GM12878 (cell line): ENCODE measurements at places on chromosomes 11 and 22.

- no peak for DNase-seq
Observed at GRCh38 chr11:71245601-71246391, 6.6 kb downstream of the SHANK2 start.

- DNase-seq, result no peak
Observed at GRCh38 chr11:77038825-77039326, 4.7 kb downstream of the B3GNT6 start.

DNA sequence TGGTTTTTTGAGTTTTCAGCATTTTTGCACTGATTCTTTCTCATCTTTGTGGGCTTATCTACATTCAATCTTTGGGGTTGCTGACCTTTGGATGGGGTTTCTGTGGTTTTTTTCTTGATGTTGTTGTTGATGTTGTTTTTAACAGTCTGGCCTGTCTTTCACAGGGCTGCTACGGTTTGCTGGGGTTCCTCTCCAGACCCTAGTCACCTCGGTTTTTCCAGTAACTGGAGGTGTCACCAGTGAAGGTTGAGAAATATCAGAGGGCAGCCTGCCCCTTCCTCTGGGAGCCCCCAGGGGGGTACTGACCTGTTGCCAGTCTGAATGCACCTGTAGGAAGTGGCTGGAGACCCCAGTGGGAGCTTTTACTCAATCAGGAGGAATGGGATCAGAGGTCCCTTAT is 365.4 kb downstream of the JRKL start:
- no peak for DNase-seq

GRCh38 chr11:61067782-61068446 is 34.4 kb upstream of the CD5 start:
- DNase-seq, result no peak

DNA sequence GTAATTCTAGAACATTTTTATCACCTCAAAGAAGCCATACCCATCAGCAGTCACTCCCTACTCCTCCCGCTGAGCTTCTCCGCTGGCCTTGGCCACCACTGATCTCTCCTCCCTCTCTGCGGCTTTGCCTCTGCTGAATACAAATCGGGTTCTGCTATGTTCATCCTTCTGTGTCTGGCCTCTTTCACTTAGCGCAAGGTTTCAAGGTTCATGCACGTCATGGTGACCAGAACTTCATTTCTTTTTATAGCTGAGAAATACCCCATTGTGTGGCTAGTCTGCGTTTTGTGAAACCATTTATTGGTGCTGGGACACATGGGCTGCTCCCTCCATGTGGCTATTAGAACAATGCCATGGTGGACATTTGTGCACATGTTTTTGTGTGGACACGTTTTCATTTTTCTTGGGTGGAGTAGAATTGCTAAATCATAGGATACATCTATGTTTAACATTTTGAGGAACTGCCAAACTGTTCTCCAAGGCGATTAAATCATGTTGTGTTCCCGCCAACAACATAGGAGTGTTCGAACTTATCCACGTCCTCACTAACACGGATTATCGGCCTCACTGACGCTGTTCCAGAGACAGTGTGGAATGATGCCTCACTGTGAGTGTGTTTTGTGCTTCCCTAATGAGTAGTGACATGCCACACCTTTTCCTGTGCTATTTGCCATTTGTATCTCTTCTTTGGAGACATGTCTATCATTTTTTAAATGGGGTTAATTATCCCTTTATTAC is 24.2 kb upstream of the KRTAP5-6 start:
- no peak for DNase-seq

- no peak for DNase-seq
Observed at GRCh38 chr11:75145196-75145971, 5.5 kb upstream of the SLCO2B1 start.

GRCh38 chr11:4704790-4705334 is 278 bp downstream of the MMP26 start:
- no peak for DNase-seq

DNA sequence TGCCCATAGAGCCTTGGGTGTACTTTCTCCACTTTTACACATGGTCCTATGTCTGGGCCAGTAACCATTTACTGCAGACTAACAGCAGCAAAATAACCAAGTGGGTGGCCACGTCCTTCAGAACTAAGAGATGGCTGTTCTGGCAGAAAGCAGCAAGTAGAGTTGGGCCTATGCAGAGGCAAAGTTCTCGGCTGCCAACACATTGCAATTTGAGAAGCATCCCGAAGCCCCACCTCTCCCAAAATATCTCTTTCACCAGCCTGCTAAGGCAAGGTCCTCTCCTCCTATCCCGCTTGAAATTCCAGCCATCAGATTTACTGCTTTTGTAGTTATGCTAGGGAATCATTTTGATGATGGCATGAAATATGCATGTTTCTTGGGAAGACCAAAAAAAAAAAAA is 118.5 kb upstream of the APOA1 start:
- no peak for DNase-seq

DNA sequence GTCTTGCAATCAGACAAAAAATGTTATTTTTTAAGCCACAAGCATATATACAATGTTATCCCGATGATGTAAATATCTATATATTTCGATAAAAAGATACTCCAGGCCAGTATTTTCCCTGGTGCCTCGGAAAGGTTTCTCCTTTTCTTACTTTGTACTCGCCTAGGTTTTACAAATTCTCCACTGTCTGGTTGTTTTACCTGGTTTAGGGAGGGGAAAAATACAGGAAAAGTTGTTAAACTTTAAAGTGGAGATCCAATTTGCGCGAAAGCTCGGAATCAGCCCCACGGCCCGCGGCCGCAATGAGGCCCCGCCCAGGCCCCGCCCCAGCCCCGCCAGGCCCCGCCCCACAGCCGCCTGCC is 58.4 kb upstream of the WNT7B start:
- no peak for DNase-seq

DNA sequence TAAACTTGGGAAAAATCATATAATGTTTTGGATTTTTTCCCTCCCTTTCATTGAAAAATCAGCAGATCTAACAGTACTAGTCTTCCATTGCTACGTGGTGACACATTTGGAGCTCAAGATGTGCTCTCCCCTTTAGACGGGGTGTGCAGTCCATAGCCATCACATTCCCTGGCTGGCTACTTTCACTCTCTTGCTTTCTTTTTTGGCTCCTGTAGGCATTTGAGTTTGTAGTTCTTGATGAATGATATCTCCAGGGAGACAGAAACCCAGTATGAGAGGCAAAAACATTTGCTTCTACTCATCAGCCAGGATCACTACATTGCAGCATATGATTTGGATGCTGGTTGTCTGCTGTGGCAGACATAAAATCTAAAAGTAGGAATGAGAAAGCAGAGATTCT is 12.1 kb downstream of the CCDC81 start:
- no peak for DNase-seq

- DNase-seq, result no peak
Observed at GRCh38 chr11:130634961-130635473, 186.6 kb downstream of the ADAMTS15 start.

DNA sequence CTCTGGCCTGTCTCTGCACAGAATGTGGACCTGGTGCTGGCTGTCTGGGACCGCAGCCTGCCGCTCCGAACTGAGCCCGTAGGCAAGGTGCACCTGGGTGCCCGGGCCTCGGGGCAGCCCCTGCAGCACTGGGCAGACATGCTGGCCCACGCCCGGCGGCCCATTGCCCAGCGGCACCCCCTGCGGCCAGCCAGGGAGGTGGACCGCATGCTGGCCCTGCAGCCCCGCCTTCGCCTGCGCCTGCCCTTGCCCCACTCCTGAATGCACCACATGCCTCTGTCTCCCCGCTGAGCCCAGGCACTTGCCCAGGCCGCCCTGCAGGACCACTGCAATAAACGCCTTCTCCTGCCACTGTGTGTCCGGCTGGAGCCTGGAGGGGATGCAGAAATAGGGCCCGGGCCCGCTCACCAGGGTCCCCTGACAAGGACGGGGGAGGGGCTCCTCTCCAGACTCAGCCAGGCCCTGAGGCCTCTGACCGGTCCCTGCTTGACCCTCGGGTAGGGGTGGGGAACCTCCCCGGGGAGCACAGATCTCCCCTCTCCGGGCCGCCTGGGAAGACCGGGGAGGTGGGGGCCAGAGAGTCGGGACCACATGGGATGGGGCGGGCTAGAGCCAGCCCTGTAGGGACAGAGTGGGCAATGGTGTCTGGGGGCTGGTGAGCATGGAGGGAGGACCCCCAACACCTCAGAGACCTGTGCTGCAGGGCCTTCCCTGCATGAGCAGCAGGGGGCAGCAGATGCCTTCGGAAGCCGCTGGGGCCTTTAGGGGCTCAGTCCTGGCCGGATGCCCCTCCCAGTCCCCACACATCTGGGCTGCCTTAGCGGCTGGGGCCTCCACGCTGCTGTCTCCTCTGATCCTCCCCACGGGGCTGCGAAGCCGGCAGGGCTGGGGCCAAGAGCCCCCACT is 1.4 kb upstream of the TNNI2 start:
- DNase-seq, result no peak

GRCh38 chr11:1782831-1783724 is 19.4 kb upstream of the CTSD start:
- no peak for DNase-seq

GRCh38 chr11:76810151-76810853 is 27.1 kb downstream of the TSKU start:
- DNase-seq, result no peak
